ENCODE measurements at places on chromosomes 12 and 14.

DNA sequence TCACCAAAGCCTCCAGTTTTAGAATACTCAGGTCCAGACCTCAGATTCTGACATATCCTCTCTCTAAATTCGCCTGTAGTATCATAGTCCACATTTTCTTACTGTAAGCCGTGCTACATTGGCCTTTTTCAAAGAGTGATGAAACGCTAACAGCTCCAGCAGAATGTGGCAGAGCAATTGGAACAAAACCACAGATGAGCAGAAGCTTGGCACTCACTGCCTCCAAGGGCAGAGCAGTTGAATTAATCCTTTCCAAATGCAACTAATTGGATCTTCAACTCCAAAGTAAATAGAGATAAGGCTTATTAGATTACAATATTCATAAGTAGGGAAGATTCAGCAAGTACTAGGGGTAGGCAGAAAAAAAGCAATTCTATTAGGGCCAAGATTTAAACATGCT is 128.3 kb downstream of the SLC35F4 start:
- no peak for DNase-seq

GRCh38 chr14:103385929-103386712 is 906 bp downstream of the MARK3 start:
- DNase-seq: no peak

GRCh38 chr12:121789233-121789781 is 4.2 kb downstream of the RHOF start:
- no peak for DNase-seq

GRCh38 chr12:93137656-93138612 is 208.8 kb upstream of the EEA1 start:
- peak; percentile 92 for DNase-seq

GRCh38 chr12:12510141-12510540 is 52.5 kb downstream of the DUSP16 start:
- peak; percentile 56 for DNase-seq

DNA sequence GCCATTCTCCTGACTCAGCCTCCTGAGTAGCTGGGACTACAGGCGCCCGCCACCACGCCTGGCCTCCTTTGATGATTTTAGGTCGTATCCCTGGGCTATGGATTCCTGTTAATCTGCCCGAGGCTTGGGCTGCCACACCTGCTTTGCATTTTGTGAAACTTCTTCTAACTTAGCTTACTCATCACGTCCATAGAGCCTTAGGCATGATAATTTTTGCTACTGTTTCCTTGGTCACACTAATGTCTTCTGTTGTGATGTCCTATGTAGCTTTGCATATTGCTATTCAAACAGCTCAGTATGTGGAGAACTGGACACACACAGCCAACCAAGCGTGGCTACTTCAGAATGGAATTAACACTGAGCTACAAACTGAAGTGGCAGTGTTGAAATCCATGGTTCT is 47.5 kb upstream of the DDX11 start:
- DNase-seq: no peak

DNA sequence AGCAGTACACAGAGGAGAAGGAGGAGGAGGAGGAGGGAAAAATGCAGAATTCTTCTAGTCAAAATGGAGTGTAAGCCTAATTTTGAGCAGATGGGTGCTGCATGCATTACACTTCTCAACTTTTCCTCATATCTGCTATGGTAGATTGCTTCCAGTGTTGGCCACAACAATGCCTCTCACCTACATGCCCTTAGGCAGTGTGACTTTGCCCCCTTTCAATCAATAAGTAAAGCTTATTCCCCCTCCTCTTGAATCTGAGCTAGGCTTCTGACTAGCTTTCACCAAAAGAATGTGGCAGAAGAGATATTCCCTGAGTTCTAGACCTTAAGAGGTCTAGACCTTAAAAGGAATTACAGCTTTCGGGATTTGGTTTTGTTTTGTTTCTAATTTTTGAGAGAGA is 3.2 kb upstream of the METTL3 start:
- no peak for DNase-seq

DNA sequence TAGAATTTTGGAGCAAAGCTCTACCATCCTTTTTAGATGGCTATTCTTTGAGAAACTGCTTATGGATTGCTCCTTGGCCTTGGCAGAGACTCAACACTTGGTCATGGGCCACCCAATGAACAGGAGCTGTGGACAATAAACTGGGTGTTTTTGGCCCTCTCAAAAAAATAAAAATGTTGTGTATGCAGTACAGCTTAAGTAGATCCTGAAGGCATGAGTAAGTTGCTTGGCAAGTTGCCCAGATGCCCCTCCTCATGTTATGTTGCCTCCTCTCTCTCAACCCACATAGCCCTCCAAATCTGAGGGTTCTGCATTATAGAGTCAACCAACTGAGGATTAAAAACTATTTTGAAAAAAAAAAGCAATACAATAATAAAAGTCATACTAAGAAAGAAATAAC is 124.9 kb downstream of the ATP23 start:
- DNase-seq: peak; percentile 40

DNA sequence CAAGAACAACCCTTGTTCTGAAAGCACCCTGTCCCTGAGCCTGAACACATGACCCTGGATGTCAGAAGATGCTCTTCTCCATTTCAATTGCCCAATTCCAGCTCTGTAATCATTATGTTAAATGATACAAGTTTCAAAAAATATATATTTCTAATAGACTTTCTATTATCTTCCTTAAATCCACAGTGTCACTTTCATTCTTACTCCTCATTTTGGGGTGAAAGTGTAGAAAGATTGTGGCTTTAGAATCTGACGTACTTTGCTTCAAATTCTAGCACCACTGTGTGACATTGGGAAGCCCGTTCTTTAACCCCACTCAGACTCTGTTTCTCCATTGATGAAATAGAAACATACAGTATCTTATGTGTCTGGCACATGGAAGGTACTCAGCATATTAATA is 83.2 kb downstream of the ETV6 start:
- no peak for DNase-seq

- peak; percentile 2 for DNase-seq
Measured at GRCh38 chr12:24198070-24198469, 248.6 kb upstream of the SOX5 start.

DNA sequence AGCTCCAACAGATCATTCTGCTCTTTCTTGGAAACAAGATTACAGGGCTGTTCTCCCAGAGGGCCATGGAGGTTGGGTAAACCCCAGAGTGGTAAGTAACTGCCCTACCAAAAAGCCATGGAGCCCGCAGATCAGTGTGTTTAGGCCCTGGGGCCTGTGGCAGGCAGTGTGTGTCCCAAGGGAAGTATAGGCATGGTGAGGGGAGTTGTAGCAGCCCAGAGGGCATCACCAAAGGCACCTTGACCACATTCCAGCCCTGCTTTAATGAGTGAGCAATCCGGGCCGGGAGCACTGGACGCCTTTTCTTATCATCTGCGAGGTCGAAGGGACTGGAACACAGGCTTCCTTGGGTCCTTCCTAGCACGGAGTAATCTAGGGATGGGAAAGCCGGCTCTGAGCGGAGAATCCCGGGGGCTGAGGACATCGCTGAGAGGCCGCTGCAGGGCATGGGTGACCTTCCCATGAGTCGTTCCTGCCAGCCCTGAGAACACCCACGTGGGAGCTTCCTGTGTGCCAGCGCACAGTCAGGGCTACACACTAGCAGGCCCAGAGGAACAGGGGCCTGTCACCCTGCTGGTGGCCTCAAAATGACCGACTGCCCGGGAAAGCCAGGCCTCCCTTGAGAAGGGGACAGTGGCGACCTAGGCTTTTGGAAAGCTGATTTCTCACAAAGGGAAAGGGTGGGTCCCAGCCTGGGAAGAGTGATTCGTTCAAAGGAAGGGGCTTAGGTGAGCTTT is 91.3 kb downstream of the NINJ2 start:
- DNase-seq: peak; percentile 68

DNA sequence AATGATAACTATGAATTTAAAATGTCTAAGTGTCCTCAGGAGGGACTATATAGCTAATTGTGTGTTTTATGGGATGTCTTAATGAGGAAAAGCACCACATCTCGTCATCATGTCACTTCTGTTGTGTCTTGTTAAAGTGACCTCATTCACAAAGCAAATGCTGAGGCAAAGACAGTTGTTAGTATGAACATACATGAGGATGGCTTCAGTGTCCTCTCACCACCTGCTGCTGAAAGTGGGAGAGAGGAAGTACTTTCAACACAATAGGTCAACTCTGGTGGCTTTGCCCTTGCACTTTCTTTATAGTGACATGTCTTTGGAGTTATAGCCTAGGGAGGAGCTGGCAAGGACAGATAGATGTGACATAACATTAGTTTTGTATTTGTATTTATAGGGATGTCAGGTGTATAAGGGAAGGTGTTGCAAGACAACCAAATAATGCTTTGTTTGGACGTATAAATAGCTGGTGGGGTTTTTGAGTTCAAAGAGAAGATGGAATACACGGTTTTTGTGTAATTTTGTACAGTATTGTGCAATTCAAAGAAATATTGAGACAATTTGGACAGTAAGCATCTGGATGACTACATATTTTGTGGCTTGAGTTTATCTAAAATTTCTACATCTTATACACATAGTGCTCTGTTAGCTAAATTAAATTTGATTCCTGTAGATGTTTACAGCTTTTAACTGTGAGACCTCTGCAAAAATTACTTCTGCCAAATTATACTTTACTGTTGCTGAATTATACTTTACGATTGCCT is 131.7 kb upstream of the ATP2B1 start:
- DNase-seq: no peak

DNA sequence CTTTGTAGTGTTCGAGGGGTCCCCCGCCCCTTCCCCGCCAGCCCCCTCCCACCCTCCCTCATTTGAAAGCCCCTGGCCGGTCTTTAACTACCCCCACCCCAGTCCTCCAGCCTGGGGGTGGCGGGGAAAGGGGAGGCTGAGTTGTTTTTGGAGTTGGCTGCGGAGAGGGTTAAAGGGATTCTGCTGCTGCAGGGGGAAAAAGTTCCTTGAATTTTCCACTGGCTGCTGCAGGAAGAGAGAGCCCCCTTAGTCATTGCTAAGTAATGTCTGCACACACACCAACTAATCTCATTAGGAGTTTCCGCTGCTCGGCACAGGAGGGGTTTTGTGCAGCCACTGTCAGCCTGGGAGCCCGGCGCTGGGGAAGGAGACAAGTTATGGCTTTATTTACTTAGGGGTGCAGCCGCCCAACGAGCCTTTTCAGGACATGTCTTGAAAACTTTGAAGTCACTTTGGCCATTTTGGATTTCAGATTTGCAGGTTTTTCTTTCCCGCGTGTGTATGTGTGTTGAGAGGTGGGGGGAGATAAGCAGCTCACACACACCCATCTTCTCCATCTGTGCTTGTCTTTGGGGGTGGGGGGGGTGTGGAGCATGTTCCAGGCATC is 1.8 kb downstream of the ELK3 start:
- DNase-seq: peak; percentile 79

- no peak for DNase-seq
Measured at GRCh38 chr14:30069536-30069935, 141.9 kb upstream of the PRKD1 start.

DNA sequence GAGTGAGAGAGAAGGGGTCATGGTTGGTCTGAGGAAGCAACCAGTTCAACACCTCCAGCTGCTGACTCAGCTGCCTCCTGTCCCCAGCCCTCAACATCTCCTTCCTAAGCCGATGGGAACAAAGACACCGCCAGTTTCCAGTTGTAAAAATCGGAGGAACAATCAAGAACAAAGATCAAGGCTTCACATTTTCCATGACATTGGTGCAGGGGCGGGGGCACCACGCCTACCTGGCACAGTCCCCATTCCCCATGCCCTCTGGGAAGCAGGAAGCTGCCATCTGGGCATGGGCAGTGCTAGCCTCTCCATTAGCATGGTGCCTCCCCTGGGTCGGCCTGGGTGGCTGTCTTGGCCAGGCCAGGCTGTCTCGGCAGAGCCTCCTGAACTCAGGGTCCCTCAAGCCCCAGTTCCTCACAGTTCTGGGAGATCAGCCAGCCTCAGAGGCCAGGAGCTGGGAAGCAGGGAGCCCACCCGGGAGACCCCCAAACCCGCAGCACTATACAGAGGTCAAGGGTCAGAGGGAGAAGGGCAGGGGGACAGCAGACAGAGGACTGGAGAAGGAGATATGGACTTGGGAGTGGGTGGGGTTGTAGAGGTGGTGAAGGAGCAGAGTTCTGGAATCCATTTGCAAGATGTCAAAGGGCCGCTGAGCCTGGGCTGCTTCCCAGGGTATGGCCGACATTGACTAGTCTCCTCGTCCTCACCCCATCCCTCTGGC is 19.6 kb upstream of the TMEM106C start:
- peak; percentile 31 for DNase-seq

Data from RPMI7951 (cell line).